ENCODE measurements at places on chromosomes 12 and 14.

- DNase-seq: peak; percentile 21
These were observed 24.3 kb downstream of the MVK start for GRCh38 chr12:109597795-109598427.

DNA sequence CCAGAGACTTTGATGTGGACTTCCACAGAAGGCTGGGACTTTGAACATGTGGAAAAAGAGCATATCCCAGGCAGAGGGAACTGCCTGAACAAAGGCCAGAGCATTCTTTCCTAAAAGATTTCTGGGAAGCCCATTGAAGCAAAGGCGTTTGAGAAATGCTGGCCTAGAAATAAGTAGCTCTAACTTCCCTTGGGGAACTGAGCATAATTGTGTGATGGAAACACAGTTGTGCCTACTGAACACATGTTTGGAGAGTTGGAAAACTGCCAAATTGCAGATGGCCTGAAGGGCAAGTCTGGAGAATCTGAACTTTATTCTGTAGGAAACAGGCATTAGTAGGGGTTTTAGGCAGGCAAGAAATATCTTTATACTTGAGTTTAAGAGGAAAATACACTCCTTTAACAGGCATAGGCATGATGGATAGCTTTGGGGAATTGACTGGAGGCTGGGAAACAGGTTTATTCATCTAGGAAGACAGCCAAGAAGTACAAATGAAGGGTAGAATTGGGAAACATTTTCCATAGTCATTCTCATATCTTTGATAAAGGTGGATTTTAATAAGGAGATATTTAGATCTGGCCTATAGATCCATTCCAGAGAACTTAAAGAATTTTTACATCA lies 134.1 kb downstream of the TPH2 start:
- DNase-seq: no peak

- DNase-seq: no peak
These were observed 7.3 kb downstream of the TESC start for GRCh38 chr12:117091758-117092510.

- no peak for DNase-seq
These were observed 58.3 kb downstream of the CAND1 start for GRCh38 chr12:67327466-67327865.

GRCh38 chr14:103286968-103287850 lies 46.8 kb upstream of the EIF5 start:
- no peak for DNase-seq

DNA sequence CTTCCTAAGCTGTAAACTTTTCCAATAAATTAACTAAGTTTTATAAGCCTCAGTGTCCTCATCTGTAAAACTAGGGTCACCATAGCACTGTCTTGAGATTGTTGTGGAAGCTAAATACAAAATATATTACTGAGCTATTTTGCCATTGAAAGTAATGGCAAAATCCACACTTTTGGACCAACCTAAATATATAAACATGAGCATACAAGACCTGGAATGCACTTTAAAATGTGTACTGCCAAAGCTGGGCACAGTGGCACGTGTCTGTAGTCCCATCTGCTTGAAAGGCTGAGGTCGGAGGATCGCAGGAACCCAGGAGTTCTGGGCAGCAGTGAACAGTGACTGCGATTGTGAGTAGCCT lies 29.8 kb upstream of the SINHCAF start:
- DNase-seq: no peak

DNA sequence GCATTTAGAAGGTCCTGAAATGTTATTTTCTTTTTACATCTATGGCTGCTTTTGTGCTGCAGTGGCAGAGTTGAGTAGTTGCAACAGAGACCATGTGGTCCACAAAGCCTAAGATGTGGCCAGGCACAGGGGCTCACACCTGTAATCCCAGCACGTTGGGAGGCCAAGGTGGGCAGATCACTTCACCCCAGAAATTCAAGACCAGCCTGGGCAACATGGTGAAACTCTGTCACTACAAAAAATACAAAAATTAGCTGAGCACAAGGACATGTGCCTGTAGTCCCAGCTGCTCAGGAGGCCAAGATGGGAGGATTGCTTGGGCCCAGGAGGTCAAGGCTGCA lies 13.4 kb downstream of the USP30 start:
- no peak for DNase-seq
